ENCODE measurements at places on chromosomes 3 and 15.

DNA sequence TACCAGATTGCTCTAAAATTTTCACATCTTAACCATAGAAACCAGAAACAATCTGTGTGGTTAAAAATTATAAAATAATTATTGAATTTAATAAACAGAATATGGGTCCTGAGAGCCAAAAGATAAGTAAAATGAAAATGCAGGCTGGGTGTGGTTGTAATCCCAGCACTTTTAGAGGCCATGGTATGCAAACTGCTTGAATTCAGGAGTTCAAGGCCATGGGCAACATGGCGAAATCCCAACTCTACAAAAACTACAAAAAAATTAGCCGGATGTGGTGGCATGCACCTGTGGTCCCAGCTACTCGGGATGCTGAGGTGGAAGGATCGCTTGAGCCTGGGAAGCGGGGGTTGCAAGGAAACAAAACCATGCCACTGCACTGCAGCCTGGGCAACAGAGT lies 236.1 kb downstream of the STAG1 start:
- no peak for DNase-seq

DNA sequence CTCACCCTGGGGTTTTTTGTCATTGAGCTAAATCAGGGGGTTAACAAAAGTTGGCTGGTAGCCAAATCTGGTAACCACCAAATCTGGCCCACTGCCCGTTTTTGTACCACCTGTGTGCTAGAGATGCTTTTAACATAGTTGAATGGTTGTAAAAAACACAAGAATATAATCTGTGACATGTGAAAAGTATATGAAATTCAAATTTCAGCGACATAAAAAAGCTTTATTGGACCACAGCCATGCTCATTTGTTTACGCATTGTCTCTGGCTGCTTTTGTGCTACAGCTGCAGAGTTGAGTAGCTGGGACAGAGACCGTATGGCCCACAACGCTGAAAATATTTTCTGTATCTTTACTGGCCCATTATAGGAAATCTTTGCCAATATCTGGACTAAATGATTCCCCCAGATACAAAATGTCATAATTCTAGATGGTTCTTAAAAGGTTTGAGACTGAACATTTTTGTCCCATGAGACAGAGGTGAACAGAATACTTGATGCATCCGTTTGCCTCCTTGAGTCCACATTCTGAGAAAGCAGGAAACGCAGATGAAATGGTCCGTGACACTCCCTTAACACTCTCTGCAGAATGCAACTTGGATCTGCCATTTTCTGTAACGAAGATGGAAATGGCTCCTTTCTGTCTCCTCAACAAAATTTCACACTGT lies 120.9 kb upstream of the PDZRN3 start:
- no peak for DNase-seq

DNA sequence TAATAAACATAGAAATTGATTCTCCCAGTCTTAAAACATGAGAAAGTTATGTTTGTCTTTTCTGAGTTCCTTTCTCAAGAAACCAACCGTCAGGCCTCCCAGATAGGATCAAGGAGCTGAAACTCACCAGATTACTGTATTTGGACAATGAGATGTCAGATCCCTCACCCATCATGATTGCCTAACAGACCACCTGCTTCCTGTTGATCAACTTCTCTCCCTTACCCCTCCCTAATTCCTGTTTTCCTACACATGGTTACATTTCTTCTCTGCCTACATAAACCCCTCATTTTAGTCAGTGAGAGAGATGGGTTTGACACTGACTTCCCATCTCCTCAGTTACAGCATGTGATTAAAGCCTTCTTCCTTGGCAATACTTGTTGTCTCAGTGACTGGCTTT lies 917.5 kb downstream of the FHIT start:
- DNase-seq, result no peak

DNA sequence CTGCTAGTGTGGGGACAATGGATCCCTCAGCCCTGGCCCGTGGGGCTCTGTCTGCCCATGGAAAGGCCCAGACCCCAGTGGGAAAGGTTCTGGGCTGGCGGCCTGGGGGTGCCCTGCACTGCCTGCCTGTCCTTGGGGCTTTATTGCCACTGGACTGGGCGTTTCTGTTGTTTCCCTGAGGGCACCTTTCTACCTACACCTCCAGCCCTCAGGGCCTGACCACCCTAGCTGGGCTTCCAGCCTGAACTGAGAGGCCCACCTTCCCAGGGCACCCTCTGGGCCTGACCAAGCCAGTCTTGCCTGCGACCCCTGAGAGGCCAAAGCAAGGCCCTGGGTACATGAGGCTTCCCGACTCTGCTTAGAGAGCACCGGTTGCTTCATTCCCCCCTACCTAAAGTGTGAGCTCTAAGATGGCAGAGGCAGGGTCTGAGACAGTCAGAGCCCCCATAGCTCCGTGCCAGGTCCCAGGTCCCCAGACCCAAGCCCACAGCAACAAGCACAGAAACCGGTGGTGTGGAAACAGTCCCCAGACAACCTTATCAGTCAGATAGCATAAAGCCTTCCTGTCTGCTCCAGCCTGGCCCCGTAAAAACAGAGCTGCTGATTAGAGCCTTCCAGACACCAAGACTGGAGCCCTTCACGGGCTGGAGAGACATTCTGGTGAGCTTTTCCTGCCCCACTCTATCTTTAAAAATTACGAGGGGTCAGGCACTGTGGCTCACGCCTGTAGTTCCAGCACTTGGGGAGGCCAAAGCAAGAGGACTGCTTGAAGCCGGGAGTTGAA lies 102.8 kb downstream of the CHSY1 start:
- DNase-seq, result no peak

GRCh38 chr3:74351213-74351612 lies 263.2 kb downstream of the CNTN3 start:
- DNase-seq, result no peak

- DNase-seq, result no peak
Measured at GRCh38 chr15:31552482-31553099, 226.0 kb downstream of the KLF13 start.

- peak; percentile 59 for DNase-seq
Measured at GRCh38 chr3:23650371-23651140, 155.2 kb upstream of the UBE2E1 start.

DNA sequence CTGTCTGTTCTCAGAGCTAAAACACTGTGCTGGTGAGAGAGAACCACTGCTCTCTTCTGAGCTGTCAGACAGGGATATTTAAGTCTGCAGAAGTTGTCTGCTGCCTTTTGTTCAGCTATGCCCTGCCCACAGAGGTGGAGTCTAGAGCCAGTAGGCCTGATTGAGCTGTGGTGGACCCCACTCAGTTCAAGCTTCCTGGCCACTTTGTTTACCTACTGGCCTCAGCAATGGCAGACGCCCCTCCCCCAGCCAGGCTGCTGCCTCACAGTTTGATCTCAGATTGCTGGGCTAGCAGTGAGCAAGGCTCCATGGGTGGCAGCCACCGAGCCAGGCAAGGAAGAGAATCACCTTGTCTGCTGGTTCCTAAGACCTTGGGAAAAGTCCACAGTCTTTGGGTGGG lies 21.0 kb upstream of the CACNA1D start:
- DNase-seq, result no peak

GRCh38 chr3:183924956-183925355 lies 40.3 kb upstream of the PARL start:
- no peak for DNase-seq

- no peak for DNase-seq
Measured at GRCh38 chr3:59782664-59783063, 732.8 kb upstream of the CFAP20DC start.

DNA sequence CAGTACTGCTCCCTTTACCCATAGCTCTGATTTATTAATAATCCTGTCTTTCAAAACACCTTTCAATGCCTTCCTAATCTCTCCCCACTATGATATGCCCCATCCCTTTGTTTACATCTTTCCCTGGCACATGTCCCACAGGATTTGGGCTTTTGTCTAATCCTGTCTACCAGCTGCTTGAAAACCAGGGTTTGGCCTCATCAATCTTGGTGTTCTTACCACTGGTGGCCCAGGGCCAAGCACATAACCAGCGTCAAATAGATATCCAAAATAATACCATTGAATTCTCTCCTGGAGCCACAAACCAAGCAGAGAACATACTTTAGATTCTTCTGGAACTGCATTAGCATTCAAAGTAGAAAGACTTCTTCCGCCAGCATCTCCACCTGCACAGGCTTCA lies 104.8 kb upstream of the PPP2R3A start:
- DNase-seq, result no peak

DNA sequence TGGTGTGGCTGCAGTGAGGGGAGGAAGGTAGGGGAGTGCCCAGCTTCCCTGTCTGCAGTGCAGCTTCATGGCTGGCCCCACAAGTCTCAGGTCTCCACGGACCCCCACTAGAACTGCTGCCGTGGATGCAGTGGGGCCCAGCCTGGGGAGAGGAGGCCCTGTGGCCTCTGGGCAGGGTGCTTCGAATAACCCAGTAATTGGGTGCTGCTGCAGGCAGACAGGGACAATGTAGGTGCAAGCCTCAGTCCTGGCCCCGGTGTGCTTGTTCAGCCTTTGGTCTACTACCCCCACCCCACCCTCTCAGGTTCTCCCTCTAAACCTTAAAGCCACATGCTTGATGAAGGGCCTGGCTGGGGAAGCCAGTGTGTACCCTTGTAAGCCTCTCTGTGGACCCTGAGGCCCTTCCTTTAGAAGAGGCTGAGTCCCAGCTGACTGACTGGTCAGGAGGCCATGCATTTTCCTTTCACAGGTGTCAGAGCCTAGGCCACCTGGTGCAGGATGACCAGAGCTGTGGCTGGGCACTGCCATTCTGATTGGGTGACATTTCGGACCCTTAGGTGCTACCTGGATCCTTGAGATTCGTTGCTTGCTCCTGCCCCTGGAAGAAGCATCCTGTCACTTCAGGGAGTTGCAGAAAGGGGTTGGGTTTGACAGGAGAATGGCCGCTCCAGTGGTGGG lies 21.1 kb upstream of the EXOG start:
- no peak for DNase-seq

DNA sequence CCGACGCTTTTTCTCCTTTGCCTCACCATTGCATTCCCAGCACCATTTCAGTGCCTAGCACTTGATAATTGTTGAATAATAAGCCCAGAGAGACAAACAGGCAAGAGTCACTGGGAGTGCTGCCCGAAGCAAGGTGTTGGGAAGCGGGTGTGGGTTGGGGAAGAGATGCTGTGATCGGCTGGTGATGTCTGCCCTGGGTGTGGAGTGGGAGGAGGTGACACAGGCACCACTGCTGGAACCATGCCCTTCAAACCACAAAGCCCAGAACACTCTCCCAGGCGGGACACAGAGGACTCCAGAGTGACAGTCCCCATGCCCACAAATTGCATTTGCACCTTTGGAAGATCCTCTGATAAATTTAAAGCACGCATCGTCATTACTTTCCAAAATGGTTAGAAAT lies 148.2 kb downstream of the CHSY1 start:
- DNase-seq, result no peak

- no peak for DNase-seq
Measured at GRCh38 chr15:73991260-73991659, 835 bp downstream of the STOML1 start.

- DNase-seq, result no peak
Measured at GRCh38 chr3:159249472-159250174, 447.8 kb downstream of the MFSD1 start.

DNA sequence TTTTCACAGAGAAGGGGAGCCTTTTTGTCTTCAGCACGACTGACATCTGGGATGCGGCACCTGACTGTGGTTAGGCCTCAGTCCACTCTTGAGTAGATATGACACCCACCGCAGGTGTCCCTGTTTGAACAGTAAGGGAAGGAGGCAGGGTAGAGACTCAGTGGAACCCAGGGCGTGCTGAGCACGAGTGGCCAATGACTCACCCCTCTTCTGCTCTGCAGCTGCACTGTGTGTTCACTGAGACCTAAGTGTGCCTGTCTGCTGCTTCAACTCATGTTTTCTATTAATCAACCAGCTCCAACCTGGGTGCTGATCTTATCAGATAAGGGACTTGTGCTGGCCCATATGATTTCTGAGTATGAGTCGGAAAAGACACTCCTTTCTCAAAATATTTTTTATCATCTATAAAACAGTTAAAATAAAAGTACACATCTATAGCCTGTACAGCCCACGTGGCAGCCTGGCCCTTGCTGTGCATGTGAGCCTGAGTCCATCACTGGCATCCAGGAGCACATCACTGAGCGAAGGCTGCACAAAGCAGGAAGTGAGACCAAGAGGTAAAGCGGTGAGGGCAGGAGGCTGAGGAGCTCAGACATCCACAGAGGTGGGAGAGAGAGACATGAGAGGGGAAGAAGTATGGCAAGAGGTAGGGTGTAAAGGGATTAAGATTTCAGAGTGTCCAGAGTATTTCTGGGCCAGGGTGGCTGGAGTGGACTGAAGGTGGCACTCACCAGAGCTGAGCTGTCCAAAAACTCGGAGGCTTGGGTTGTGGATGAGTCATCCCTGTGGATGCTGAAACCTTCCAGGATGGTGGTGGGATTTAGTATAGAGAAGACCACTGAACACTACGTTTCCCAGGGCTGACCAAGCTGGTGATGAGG lies 49.2 kb downstream of the SLC41A3 start:
- DNase-seq, result peak; percentile 4

DNA sequence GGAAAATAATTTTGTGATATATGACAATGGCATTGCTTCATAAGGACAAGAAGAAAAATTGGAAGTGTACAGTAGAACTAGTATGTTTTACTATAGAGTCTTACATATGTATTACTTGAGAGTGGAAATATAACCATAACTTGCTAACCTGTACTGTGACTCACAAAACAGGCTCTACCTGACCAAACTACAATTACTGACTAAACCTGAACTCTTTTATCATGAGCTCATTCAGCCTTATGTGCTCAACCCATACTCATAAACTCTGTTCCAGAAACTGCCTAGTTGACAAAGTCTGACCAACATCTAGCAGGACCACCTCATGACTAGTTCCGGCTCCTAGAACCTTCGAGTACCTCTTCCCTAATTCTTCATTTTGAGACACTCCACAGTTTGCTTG lies 6.3 kb downstream of the CDIN1 start:
- no peak for DNase-seq

GRCh38 chr3:111585217-111585616 lies 9.9 kb downstream of the ZBED2 start:
- DNase-seq, result no peak

- DNase-seq, result no peak
Measured at GRCh38 chr15:39108021-39108420, 472.9 kb upstream of the THBS1 start.

DNA sequence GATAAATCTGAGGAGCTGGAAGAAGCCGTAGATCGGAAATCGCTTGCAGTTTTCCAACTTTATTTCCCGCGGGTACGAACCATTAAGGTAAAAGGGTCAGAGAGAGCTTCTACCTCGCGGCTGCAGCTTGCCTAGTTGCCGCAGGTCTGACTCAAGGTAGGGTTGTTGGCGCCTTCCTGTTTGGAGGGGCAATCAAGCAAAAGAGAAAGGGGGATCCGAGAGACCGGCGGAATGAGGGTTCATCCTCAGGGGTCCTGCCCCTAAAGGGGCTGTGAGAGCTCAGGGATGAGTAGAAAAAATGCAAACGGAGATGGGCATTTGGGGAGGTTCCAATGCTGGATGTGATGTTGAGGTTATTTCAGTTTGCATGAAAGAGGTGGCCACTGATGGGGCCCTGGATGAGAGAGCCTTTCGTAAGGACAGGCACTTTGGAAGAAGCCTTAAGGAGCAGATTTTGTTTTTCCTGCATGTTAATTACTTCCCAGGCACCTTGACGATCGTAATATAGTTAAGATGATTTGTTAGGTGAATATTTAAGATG lies 265.4 kb downstream of the CGGBP1 start:
- DNase-seq, result no peak

- DNase-seq, result no peak
Measured at GRCh38 chr15:57026016-57026592, 107.7 kb downstream of the TCF12 start.
